ENCODE measurements at places on chromosomes 12 and 14.
A peak's percentile ranks its signal among the peaks of the same experiment; 100 is the strongest.

DNA sequence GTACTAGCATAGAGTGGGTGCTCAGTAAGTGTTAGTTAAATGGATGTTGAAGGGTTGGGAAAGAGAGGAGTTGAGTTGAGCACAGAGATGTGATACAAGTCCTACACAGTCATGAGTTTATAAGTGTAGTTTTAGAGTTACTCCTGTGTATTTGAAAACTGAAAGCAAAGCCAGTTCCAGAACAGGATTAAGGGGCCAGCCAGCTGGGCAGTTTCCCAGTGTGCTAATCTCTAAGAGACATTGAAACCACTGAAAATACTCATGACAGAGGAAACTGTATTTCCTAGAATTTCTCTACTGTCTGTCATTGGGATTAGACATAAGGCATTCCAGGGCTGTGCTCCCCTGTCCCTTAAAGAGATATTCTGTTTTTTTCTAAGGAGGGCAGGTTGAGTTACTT is 101.0 kb downstream of the DERA start:
- no peak for DNase-seq

- DNase-seq = peak; percentile 71
Observed at GRCh38 chr14:61502459-61503093, 181.2 kb downstream of the PRKCH start.

DNA sequence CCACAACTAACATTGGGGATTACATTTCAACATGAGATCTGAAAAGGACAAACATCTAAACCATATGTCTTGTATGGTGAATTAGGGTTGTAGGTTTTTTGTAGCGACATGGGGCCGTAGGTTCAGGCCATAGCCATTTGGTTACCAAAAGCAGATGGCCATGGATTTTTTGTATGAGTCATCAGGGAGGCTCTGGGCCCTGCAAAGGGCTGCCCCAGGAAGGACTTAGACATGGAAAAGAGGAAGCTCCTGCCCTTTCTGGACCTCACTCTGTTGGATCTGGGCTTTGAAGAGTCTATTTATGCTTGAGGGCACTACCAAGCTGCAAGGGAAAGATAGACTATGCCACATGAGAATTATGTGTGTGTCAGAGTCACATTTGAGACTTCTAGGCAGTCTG is 89.3 kb upstream of the DHRS4 start:
- no peak for DNase-seq

- DNase-seq = no peak
Observed at GRCh38 chr14:80930095-80930494, 11.4 kb downstream of the CEP128 start.

DNA sequence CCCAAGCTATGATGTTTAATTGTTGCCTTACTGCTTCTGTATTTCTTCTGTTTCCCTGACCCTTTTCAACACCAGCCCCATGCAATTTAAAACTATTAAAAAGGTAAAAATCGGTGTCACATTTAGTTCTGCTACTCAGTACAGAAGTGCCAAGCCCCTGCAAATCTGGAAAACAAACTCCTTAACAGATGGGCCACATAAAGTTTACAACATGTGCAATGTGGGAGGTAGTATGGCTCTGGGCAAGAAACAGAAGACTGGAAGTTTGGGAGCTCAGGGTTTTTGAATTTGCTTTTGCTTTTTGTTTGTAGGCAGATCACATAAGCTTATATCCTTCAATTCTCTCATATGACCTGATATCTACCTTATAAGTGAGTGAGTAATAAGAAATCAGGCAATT is 404.0 kb upstream of the ATP2B1 start:
- DNase-seq = no peak

DNA sequence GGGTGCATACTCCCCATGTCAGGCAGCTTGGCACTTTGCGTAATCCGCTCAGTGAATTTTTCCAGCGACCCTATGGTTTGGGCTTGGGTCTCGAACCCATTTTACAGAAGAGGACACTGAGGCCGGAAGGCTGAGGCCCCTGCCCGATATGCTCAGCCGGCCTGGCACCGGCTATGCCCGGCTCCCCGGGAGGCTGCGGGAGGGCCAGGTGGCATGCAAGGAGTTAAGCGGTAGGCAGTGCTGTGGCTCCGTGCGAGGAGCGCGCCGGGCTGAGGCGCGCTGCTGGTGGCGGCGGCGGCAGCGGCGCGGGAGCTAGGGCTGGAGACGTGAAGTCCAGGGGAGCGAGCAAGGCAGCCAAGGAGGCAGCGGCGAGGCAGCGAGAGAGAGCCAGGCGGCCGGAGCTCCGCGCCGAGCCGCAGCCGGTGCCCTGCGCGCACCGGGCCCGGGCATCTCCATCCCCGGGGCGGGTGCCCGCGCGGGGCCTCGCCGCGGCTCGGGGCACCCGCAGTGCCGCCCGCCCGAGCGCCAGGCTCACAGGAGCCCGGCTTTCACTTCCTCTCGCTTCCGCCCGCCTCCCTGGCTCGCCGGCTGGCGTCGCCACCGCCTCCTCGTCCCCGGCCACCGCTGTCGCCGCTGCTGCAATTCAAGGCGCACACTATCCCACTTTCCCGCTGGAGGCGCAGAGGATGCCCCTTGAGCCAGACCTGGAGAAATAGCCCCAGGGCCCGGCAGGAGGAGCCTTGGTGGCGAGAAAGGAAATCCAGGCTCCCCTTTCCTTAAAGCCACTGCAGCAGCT is at the start of gene WSCD2:
Gene WSCD2 (plus strand): TSS at position 272 of the 796 bp plus-strand sequence. CDS start 66,545 bp downstream, outside the sequence.
- no peak for DNase-seq

GRCh38 chr14:104726600-104727451 is 2.8 kb downstream of the ADSS1 start:
- no peak for DNase-seq

- no peak for DNase-seq
Observed at GRCh38 chr14:64766430-64767151, 62.4 kb downstream of the PLEKHG3 start.

- DNase-seq = no peak
Observed at GRCh38 chr14:104446611-104447010, 133.0 kb upstream of the C14orf180 start.

DNA sequence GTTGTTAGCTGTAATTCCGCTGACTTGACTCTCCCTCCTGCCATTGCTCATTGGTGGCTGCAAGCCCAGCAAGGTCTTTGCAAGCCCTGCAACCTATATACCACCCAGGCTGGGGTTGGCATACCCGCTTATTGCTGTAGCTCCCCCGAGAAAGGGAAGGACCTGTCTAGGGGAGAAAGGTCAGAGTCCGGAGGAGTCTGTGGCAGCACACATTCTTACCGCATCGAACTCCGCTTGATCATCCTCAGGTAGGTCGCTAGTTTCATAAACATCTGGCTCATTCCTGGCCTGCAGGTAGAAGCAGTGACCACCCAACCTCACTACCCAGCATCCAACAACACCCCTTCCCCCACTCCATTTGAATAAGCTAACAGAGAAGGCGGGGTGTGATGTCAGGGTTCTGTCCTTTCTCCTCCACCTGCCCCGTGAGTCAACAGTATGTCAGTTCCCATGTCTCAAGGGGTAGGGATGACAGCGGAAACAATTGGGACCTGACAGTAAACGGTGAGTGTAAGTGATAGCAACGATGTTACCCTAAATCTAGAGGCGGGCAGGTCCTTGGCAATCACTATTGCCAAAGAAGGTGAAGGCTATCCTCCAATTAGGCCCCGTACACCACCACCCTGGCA is 1.1 kb downstream of the DCTN2 start:
- no peak for DNase-seq

GRCh38 chr12:111558107-111558376 is 41.1 kb downstream of the ATXN2 start:
- no peak for DNase-seq

- DNase-seq = no peak
Observed at GRCh38 chr12:124379938-124380754, 85.3 kb downstream of the RFLNA start.

GRCh38 chr14:100406505-100407131 is 83.5 kb downstream of the SLC25A47 start:
- DNase-seq = no peak

GRCh38 chr14:103512701-103513611 is 9.7 kb downstream of the CKB start:
- no peak for DNase-seq

DNA sequence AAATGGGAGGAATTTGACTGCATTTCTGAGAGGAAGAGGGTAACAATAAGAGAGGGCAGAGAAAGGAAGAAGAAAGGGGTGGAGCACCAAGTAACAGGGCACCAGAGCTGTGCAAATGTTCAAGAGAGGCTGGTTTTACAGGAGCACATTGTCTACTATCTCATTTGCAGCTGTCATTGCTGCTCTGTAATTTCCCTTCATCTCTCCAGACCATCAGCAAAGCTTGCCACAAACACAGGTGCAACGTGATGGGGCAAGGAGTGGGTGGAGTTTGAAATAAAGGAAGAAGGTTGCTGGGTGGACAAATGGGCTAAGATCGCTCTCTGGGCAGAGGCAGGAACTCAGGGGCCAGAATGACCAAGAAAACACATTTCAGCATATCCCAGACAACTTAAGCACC is 47.9 kb upstream of the PLEKHG6 start:
- no peak for DNase-seq

DNA sequence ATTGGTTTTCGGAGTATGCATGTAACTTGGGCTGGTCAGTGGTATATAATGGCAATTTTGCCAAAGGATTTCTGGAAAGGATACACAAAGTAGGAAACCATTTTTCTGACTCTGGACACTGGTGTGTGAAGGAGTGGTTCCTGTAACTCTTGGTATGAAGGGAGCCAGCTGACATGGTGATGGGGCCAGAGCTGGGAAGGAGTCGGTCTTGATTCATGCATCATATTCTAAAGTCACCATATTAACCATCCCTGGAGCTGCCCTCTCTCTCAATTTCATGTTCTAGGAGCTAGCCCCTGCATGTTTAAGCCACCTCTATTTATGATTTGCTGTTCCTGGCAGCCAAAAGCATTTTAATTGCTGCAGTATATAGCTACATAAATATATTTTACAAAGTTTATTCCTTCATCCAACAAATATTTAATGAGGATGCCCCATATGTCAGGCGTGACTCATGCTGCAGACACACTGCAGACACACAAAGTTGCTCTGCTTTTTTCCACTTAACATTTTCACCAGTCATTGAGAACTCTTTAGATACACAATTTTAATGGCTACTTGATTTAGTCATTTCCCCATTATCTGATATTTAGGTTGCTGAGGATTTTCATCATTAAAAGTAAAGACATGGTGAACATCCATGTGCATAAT is 78.7 kb upstream of the PSMC1 start:
- no peak for DNase-seq

- DNase-seq = no peak
Observed at GRCh38 chr14:75714991-75715390, 53.9 kb downstream of the TTLL5 start.

GRCh38 chr12:107894589-107894988 is 120.1 kb downstream of the ASCL4 start:
- DNase-seq = no peak

GRCh38 chr14:53778263-53778662 is 178.4 kb downstream of the BMP4 start:
- DNase-seq = no peak

- DNase-seq = peak; percentile 79
Observed at GRCh38 chr12:67747869-67748742, 99.6 kb downstream of the DYRK2 start.

DNA sequence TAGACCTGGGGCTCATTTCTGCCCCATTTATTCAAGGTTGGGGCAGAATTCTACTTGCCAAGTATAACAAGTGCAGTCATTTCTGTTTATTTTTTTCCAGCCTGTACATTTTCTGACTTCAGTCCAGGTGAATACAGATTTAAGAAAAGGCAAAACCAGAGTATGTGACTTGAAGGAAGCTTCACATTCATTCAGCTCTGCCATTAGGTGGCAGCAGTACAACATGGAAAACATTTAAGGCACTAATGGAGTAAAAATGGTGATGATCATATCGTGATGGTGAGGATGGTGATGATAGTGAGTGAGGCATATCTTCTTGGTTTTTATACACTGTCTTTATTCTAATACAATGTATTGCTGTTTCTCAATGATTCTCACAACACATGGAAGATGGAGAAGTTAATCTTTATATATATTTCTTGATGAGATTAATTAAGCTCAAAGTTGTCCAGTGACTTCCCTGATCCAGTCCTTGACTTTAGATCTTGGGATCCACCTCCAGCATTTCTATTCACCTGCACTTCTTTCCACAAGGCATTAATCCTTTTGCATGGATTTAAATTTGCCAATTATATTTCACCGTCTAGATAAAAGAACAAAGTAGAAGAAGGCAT is 176.7 kb upstream of the SEL1L start:
- DNase-seq = peak; percentile 16

DNA sequence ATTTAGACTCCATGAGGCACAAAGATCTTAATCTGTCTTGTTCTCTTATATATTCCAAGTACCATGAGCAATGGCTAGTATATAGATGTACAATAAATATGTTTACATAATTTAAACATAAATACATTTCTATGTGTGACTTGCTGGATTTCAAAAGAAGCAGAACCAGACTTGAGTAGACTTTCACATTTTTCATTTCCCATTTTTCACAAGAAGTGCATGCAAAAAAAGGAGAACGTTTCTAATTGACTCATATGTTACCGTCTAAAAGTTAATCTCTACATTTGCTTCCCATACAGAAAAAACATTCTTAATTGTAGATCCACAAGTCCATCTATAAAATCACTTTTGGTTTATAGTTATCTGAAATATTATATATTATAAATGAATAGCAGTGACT is 256.5 kb upstream of the USP15 start:
- DNase-seq = no peak

- no peak for DNase-seq
Observed at GRCh38 chr12:53983568-53983949, 1.4 kb upstream of the HOXC10 start.

GRCh38 chr12:111276146-111276545 is 92.7 kb downstream of the PHETA1 start:
- DNase-seq = no peak

GRCh38 chr12:3720772-3721171 is 32.1 kb downstream of the CRACR2A start:
- no peak for DNase-seq

DNA sequence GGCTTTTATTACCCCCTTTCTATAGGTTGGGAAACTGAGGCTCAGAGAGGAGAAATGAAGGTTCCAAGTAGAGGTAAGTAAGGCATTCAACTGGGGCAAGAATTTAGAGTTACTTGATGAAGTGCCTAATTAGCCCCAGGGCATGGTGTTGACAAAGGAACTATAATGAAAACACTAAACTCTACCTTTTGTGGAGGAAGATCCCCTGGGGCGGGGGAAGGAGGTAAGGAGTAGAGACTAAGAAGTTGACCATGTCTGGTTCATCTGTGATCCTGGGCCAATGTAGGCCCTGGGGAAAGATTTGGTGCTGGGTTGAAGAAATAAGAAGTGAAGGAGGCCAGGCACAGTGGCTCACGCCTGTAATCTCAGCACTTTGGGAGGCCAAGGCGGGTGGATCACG is 16.2 kb upstream of the COX6A1 start:
- DNase-seq = no peak

DNA sequence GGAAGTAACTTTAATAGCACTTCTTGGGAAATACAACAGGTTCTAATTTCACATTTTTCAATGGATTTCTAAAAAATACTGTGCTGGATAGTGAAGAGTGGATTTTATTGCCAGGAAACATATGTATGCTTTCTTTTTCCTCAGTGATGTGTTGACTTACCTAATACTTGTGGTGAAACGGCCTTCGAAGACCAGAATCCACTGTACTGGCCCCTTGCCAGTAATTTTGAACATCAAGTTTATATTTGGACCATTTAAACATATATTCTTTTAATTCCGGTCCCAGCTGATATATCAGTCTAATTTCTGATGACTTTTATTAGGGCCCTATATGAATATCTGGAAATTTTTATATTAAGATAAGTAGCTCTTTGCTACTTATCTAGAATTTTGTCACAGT is 1.8 kb downstream of the MSRB3 start:
- no peak for DNase-seq
